Right kidney (tissue), 9 donors: ENCODE measurements at places on chromosomes 5 and 9.

- DNase-seq, result no peak
These were observed 133.4 kb downstream of the PALM2AKAP2 start for GRCh38 chr9:109913461-109913810.

DNA sequence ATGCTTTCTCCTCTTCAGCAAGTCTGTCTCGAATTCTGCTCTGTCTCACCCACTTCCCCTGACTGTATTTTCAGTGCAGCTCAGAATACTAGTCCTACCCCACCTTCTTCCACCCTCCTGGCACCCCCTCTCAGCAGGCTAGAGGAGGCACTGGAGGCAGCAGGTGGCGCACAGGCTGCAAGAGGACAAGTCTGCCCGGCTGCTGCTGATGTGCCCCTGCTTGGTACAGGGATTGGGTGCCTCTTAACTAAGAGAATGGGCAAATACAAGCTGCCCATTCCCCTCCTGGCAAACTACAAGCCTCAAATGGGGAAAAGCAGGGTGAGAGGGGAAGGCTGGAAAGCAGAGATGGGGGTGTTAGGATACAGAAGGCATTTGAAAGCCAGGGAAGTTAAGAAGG, 5.1 kb downstream of the TLN1 start:
- DNase-seq, result no peak

GRCh38 chr9:78307360-78307759, 10.4 kb downstream of the PSAT1 start:
- DNase-seq, result no peak

GRCh38 chr9:133351908-133352634, 4.1 kb downstream of the RPL7A start:
- no peak for DNase-seq

DNA sequence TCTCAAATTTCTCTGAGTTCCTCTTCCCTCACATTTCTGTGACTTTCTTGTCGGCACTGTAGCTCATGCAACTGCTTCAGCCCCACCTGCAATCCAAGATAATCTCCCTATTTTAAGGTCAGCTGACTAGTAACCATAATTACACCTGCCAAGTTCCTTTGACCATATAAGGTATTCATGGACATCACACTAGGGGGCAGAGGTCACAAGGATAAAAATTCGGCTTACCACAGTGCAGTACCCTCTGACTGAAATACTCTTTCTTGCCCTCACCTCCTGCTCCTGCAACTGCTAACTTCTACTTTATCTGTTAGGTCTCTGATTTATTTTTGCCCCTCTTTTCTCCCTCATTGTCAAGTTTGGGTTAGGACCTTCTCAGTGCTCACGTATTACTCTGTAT, 144.2 kb downstream of the GDNF start:
- no peak for DNase-seq

- no peak for DNase-seq
These were observed 16.5 kb upstream of the AHRR start for GRCh38 chr5:305050-305449.

DNA sequence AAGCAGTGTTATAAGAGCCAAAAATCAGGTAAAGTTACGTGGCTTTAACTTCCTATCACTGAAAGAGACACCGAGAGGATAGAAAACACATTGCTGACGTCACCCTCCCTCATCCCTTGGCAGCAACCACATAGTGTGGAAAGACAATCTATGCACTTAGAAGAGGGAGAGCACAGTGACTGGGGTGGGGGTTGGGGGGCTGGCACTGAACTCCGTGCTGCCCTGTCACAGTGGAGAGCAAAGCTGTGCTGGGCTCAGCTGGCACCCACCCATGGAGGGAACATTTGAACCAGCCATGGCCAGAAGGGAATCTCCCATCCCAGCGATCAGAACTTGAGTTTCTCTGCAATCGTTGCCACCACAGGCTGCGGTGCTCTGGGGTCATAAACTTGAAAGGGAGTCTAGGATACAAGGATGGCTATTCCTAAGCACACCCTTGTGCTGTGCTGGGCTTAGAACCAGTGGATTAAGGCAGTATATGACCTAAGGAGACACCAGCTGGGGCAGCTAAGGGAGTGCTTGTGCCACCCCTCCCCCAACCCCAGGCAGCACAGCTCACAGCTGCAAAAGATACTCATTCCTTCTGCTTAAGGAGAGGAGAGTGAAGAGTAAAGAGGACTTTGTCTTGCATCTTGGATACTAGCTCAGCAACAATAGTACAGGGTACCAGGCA, 73.4 kb downstream of the KIAA0825 start:
- DNase-seq, result no peak

- no peak for DNase-seq
These were observed 448.4 kb upstream of the TLE4 start for GRCh38 chr9:79123415-79123814.

- no peak for DNase-seq
These were observed 32.0 kb upstream of the DHFR start for GRCh38 chr5:80686757-80687156.

- no peak for DNase-seq
These were observed 8.0 kb downstream of the GCNT4 start for GRCh38 chr5:75044406-75044805.

DNA sequence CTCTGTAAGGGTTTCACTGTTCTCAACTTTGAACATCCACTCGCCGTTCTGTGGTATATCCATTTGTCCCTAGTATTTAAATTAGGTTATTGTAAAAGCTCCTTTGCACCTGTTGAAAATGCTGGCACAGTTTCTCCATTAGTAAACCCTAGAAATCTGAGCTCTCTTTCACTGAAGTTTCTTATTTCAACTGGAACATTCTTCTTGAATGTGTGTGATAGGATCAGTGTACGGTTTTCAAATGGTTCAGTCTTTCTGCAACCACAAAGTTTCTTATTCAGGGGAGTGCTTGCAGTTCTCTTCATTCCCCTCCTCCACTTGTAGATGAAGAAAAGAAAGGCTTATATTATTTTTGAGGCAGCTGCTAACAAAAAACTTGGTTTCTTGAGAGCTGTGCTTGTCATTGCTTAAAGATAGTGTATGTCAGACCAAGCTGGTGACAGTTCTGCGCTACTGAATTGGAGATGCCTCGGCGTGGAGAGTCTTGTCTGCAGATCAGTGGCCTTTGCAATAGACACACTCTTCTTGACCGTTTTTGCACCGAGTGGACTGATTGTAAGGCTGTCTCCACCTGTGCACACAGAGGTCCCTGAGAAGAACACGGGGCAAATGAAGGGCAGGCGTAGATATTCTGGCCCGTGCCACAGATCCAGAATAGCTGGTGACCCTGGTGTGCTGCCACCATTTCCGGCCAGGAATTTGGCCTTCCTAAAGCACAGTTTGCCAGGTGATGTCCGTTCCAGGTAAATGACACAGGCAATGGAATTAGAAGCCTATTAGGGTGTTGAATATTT, 102.2 kb downstream of the TRIO start:
- DNase-seq, result no peak

DNA sequence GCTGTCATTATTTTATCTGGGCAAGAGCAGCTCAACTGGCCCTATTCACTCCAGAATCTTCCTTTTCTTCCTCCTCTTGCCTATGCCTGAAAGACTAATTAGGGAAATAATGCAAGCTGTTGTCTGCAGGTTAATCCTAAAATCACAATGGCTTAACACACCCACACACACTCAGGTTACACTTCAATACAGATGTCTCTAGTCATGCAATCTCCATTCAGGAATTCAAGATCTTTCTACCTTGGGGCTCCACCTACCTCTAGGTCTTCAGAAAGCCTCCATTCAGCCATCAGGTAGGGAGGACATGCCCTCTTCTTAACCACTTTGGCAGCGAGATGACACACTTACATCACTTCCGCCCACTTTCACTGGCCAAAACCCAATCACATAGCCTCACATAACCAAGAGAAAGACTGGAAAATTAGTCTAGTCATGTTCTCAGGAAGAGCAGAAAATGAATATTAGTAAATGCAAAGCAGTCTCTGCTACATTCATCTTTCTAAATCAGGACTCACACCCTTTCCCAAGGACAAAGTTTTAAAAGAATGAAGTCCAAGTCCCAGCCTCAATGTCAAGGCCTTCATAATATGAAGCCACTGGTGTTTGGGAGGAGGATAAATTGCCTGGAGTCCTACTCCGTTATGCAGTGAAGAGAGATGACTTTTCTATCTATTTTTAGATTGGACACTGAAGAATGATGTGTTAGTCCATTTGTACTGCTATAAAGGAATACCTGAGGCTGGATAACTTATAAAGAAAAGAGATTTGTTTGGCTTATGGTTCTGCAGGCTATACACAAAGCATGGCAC, 428.1 kb downstream of the EFNA5 start:
- DNase-seq, result no peak

- no peak for DNase-seq
These were observed 53.6 kb upstream of the RANBP6 start for GRCh38 chr9:6068983-6069382.

- DNase-seq, result no peak
These were observed 112.8 kb upstream of the HMHB1 start for GRCh38 chr5:143699121-143699520.

DNA sequence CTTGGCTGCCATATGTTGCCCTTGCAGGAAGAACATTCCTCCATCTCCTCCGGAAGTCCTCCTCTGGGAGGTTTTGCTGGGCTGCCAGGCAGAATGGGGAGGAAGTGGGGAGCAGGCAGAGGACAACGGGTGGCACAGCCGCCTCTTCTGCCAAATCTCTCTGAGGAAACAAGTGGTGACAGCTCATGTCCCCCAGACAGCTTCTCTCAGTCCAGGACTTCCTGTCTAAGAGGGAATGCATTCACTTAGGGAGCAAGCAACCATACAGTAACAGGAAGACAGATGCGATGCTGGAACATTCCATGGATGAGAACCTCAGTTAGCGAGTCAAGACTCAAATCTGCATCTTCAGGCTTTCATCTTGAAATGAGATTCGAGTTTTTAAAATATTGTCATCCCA, 701.0 kb downstream of the SEMA5A start:
- DNase-seq, result no peak

DNA sequence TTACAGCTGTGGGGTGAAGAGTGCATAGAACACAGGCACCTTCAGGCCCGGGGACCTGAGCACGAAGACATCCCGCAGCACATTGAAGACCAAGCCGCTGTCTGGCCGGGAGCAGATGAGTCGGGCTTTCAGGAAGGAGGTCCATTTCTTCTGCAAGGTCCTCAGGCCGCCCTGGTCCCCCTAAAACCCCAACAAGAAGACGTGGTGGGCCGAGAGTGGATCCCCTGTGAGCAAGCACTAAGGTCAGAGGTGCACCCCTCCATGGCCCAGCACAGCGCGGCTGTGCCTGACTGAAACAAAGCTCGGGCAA, 70.5 kb downstream of the SECISBP2 start:
- no peak for DNase-seq

- no peak for DNase-seq
These were observed 52.3 kb downstream of the KIF24 start for GRCh38 chr9:34276772-34277171.

DNA sequence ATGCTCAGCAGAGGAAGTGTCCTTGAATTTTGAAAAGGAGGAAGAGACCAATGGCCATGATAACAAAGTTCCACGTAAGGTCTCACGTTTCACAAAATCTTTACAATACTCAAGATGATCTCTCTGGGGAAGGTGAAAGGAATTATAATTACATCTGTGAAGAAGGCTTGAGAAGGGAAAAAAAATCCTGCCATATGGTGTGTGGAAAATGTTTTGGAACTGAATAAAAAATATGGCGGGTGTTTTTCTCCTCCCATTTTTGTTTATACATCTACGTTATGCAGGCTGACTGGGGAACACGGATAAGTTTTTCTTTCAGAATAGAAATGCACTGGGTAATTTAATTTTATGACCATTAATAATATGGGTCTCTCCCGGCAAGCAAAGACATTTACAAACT, 425.6 kb upstream of the BRINP1 start:
- DNase-seq, result no peak

GRCh38 chr5:73420666-73421065, 27.9 kb downstream of the FOXD1 start:
- DNase-seq, result no peak

DNA sequence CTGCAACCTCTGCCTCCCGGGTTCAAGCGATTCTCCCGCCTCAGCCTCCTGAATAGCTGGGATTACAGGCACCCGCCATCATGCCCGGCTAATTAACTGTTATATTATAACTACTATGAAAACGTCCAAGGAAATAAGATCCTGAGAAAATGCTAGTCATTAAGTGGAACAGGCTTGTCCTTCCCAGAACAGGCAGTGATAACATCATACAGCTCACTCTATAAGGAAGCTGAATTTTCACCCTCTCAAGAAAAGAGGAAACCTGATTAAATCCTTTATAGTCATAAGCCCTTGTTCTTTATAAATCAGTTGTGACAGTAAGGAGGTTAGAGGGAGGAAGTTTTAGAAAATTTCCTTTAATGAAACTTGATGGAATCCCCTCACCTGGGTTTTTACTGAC, 163.9 kb upstream of the CLINT1 start:
- no peak for DNase-seq
